ENCODE measurements at places on chromosomes 1 and 21.

DNA sequence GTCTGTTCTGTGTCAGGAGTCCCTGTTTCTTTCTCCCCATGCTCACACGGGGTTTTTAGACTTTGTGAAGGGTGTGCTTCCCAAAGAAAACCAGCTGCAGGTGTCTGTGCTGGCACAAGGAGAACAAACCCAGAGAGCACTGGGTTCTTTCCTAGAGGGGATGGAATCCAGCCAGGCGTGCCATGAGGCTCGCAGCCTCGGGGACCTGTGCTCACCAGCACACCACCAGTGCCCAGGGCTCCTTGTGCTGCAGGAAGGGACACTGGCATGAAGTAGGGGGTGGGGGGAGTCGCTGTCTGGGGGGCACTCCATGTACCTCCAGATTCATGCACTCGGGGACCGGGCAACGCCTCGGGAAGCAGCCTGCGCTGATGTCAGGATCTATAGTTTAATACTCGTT, 57.9 kb downstream of the AGPAT3 start:
- no peak for DNase-seq

DNA sequence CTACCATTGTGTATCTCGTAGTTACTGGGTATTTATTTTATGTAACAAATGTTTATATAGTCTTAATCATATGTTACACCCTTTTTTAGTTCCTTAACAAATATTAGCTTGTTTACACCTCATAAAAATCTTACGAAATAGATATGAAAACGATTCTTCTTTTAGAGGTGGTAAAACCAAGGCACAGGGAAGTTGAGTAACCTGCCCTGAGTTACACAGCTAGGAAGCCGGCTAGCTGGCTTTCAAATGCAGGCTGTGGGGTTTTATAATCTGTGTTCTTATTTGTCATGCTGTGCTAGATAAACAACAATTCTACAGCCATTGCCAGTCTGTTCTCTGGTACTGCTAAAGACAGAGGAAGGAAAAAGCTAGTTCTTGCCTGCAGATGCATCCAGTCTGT, 109.6 kb downstream of the NOS1AP start:
- DNase-seq = no peak

DNA sequence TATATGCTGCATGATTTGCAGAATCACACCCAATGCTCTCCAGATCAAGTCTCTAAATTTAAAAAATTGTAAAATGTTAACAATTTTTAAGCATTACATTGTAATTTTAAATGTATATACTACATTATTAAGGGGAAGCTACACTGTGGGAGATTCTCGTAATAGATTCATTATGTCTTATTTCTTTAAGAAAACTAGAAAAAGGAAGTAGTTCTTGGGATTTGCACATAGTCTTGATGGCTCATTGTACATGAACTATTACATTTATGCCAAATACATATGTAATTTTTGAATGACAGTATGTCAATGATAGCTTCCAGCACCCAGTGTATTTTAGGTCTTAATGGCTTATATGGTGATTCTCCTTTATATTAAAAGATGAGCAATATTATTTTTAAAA, 250.3 kb downstream of the PTPRC start:
- no peak for DNase-seq

GRCh38 chr1:7853684-7854026, 790 bp upstream of the UTS2 start:
- no peak for DNase-seq

- no peak for DNase-seq
These were observed 115.0 kb upstream of the TMPRSS2 start for GRCh38 chr21:41622831-41623548.

DNA sequence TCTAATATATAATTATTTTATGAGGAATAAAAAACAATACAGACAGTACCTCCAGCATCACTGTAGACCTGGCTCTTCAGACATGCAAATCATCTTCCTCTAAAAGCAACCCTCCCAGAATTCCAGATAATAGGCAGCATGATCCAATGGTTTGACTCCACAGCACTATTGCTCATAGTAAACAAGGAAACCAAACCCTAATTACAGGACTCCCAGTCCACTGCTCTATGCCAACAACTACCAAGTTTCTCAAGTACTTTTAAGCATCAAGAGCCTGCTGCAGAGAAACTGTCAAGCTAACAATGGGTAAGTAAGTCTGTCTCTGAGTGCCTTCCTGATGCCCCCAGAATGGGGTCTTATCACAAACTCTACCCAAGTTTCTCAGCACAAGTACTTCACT, 57.2 kb downstream of the EYA3 start:
- DNase-seq = no peak

DNA sequence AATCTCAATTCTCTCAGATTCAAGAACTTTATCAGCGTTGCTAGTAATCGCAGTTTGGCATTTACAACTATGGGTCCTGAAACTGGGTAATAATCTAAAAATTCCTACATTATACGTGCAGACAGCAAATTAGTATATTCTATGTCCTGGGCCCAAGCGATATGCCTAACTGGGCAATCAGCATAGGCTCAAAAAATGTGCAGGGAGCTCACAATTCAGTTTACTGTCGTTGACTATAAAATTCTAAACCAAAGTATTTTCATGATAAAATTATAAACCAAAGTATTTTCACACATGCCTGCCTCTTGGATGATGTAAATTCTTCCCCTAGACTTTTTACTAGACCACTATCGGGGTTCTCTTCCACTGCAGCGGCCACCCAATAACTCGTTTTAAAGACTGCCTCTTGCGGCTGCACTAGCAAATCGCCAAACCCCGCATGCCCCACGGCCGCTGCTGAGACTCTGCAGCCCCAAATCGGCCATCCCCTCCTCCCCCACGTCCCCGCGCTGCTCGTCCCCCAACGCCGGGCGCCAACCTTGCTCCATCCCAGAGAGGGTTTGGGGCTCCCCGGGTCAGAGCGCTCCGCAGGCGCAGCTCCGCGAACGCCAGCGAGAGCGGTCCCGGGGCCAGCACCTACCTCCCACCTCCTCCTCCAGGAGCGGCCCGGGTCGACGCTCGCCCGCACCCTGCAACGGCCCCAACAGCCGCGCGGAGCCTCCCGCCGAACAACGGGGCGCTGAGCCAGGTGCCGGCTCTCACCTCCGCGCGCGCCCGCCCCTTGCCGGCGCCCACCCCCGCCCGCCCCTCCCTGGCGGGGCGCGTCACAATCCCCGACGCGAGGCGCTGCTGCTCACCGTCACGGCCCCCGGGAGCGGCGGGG, 506 bp downstream of the SSX2IP start:
- no peak for DNase-seq

GRCh38 chr1:47178020-47178419, 11.8 kb downstream of the PDZK1IP1 start:
- DNase-seq = no peak

- no peak for DNase-seq
These were observed 5.5 kb downstream of the KLHL21 start for GRCh38 chr1:6596886-6597776.

- no peak for DNase-seq
These were observed 69.2 kb upstream of the SSBP3 start for GRCh38 chr1:54475357-54475881.

DNA sequence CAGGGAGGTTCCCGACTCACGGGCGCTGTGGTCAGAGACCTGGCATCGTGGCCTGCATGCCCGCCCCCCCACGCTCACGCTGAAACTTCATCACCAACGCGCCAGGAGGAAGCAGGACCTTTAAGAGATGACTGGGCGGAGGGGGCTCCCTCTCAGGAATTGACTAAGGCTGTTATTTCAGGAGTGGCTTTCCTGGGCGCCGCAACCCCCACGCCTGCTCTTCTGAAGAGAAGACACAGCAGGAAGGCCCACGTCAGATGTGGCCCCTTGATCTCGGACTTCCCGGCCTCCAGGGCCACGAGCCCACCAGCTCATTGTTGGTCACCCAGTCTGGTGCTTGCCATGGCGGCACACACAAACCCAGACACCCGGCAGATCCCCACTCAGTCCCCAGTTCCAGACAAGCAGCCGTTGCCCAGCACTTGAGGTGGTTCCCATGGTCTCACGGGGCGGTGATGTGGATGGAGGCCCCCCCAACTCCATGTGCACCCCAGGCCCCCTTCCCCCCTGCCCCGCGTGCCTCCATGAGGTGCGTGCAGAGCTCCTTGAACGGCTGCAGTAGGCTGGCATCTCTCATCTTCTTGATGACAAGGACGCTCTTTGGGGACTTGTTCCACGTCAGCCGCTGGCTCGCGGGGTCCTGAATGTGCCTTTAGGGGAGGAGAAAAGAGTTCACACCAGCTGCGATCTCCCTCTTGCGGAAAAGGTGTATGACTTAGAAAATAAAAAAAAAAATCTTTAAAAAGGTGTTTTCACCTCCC, 21.4 kb downstream of the NADK start:
- DNase-seq = no peak

DNA sequence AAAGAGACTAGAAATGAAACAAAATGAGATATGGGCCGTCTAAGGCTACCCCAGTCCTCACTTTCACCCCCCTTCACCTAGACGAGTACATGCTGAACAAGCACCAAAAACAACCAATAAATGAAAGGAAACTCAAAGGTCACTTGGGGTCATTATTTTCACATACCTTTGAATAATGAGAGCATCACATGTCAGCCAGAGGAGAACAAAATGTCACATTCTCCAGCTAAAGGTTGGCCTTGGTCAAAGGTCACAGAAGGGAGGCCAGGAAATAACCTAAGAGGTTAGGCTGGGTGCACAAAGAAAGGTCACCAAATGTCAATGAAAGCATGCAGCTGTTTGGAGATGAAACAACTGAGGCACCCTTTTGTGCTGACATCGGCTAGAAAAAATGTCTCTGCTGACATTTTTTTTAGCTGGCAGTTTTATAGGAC, 288.7 kb upstream of the USP25 start:
- DNase-seq = no peak

DNA sequence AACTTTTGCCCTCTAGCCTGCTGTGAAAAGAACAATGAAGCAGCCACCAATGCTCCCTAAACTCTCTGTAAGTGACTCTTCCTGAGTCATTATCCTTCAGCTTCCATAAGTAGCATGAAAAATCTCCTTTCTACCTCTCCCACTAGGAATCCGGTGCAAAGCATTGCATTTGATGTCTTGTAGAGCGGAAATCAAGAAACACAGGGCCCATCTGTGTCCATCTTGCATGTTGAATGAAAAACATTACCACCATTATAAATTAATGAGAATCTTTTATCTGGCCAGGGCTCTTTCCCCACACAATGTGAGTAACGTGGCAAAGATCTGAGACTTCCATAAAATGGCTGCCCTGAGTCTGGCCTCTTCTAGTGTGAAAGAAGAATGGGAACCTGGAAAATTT, 324.4 kb downstream of the ADGRL2 start:
- no peak for DNase-seq

DNA sequence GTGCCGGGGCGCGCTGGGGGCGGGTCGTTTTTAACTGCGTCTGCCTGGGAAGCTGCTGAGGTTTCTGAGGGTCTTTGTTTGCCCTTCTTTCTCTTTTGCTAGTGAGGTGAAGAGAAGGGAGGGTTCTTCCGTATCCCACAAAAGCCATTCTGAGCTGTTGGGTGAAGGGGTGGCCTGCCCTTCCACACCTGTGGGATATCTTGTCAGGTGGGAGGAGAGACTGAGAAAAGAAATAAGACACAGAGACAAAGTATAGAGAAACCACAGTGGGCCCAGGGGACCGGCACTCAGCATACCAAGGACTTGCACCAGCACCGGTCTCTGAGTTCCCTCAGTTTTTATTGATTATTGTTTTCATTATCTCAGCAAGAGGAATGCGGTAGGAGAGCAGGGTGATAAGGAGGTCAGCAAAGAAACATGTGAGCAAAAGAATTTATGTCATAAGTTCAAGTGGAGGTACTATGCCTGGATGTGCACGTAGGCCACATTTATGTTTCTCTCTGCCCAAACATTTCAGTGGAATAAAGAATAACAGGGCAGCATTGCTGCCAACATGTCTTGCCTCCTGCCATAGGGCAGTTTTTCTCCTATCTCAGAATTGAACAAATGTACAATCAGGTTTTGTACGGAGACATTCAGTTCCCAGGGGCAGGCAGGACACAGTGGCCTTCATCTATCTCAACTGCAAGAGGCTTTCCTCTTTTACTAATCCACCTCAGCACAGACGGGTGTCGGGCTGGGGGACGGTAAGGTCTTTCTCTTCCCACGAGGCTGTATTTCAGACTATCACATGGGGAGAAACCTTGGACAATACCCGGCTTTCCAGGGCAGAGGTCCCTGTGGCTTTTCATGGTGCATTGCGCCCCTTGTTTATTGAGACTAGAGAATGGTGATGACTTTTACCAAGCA, 972 bp downstream of the PGBD2 start:
- no peak for DNase-seq

- DNase-seq = no peak
These were observed 8.7 kb downstream of the SMG7 start for GRCh38 chr1:183480971-183481441.

- DNase-seq = no peak
These were observed 11.6 kb upstream of the SESN2 start for GRCh38 chr1:28247612-28248272.

GRCh38 chr21:42527489-42528158, 14.0 kb downstream of the SLC37A1 start:
- DNase-seq = no peak

DNA sequence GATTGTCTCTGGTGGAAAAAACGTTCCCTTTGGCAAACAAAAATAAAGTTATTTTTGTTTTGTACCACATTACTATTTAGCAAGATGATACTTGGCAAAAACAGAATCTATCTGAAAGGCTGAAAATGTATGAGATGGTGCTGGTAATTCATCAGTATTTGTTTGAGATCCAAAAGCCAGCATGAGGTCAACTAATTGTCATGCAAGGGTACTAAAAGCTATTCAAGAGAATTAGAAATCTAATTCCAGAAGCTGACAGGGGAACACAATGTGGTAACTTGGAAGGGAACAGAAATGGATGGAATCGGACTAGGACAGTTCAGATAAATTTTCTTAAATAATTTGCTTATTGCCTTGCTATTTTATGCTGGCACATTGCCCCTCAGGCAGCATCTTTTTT, 263.8 kb downstream of the KCNT2 start:
- no peak for DNase-seq

- DNase-seq = no peak
These were observed 11.6 kb downstream of the MTARC1 start for GRCh38 chr1:220798338-220798737.

DNA sequence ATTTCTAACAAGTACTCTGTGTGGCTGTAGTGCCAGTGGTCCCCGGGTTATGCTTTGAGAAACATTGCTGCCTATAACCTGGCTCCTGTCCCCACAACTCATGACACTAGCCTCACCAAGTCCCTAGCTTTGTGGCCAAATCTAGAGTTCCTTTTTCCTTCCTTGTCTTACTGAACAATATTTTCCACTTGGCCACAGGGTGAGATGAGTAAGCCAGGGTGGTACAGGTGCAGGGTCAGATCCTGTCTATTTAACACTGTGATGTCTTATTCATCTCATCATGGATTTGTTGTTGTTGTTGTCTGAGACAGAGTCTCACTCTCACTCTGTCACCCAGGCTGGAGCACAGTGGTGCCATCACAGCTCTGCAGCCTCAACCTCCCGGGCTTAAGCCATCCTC, 18.6 kb downstream of the ARMH1 start:
- DNase-seq = no peak

DNA sequence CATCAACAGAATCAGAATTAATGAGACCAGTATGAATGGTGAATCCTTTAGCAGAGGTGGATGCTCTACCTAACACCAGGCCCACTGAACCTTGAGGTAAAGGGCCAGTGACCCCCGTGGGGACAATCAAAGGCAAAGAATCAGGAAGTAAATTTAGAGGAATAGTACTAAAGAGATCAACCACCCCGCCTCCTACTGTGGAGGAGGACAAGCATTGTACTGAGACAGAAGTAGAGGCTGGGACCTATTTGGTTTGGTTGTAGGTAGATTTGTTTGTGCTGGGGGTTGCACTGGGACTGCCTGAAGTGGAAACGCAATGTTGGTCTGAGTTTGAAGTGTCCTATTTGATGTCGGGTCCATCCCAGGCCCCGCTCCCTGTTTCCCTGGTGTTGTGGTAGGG, 9.5 kb downstream of the CD48 start:
- no peak for DNase-seq
